ENCODE measurements at places on chromosomes 16 and 17.
A peak's percentile ranks its signal among the peaks of the same experiment; 100 is the strongest.

- ATAC-seq, result peak; percentile 64
Observed at GRCh38 chr16:67284699-67285646, 5.6 kb downstream of the PLEKHG4 start.

DNA sequence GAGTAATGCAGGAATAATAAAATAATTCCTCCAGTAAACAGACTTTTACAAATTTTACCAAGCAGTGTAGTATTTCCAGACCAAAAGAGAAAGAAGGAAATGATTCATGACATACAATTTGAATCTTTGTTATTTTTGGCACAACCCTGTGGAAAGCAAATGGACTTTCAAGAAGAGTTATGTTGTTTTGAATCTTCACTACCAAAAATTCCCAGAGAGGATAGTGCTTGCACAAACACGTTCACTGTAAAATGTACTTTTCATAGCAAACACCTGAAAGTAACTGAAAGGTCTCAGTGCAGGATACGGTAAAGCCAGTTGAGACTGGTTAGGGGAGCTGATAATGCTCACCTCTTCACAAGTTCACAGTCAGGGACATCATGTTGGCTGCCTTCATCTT lies 107.1 kb downstream of the USP22 start:
- ATAC-seq, result peak; percentile 79

DNA sequence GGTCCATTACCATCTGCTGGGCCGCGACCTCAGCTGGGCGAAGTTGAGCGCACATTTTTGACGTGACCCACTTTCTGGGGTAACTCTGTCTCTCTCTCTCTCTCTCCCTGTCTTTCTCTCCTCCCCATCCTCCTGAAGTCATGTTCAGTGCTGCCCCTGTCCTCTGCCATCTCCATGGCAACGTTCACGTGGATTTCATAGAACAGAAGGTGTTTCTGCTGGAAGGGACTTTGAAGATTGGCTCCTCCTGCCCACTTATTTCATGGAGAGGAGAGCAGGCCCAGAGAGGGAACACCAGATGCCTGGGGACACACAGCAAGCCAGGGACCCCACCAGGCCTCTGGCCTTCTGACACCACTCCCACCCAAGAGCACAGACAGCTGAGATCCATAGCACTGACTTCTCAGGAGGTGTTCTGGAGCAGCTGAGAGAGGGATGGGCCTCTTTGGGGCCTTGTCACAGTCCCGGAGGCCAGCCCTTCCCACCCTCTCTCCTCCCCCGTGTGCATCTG lies 4.2 kb upstream of the CCNF start:
- no peak for ATAC-seq

GRCh38 chr17:72254808-72255449 lies 134.1 kb downstream of the SOX9 start:
- ATAC-seq, result peak; percentile 49

GRCh38 chr16:83806036-83806435 lies 1.7 kb upstream of the HSBP1 start:
- ATAC-seq, result no peak

- no peak for ATAC-seq
Observed at GRCh38 chr17:80704381-80704819, 159.8 kb downstream of the RPTOR start.

GRCh38 chr17:64148699-64149098 lies 18.8 kb upstream of the ERN1 start:
- no peak for ATAC-seq

GRCh38 chr17:17084941-17085340 lies 42.7 kb downstream of the MPRIP start:
- ATAC-seq, result no peak

- peak; percentile 76 for ATAC-seq
Observed at GRCh38 chr16:31265329-31266245, 5.8 kb downstream of the ITGAM start.

GRCh38 chr17:58153046-58153445 lies 4.9 kb downstream of the OR4D1 start:
- ATAC-seq, result no peak

DNA sequence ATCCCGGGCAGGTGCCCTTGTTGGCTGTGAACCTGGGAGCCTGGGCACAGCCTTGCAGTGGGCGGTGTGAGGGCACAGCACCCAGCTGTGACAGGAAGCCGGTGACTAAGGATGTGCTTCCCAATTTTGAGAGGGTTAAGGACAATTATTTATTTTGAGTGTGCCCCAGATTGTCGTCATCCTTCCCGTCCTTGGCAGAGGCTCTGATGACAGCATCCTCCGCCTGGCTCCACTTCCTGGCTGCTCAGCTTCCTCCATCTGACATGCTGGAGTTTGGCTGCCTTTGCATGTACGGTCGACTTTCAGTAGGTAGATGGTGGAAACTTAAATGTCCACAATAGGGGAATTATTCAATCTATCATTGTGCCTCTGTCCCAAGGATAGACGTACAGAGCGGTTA lies 282.4 kb upstream of the EEF2KMT start:
- ATAC-seq, result no peak

- ATAC-seq, result no peak
Observed at GRCh38 chr16:68782198-68783174, 45.4 kb downstream of the CDH1 start.

GRCh38 chr17:4908711-4909496 lies 6.0 kb upstream of the CHRNE start:
- peak; percentile 99 for ATAC-seq

DNA sequence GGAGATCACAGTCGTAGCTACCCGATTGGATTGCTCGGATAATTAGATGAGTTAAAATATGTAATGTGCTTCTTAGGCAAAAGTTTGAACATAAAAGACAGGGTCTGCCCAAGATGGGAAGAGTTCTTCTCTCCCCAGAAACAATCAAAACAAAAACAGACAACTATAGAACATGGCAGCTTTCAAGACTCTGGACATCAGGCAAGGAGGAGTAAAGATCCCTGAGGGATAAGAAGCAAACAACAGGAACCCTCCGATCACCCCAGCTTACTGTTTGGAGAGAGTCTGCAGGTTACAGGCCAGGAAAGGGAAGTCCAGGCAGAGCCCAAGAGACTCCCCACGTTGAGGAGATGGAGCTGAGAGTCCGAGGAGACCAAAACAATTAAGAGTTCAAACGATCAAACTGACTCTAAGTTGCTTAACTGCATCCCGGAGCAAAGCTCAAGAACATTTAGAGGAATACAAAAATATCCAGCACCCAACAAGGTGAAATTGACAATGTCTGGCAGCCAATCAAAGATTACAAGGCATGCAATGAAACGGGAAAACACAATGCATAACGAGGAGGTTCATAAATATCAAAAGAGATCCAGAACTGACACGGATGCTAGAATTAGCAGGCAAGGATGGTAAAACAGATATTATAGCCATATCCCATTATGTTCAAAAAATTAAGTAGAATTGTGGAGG lies 3.9 kb downstream of the ASGR2 start:
- ATAC-seq, result no peak

GRCh38 chr16:75175074-75175473 lies 26.8 kb downstream of the ZFP1 start:
- no peak for ATAC-seq

- ATAC-seq, result no peak
Observed at GRCh38 chr16:83054283-83054682, 427.5 kb downstream of the CDH13 start.

- no peak for ATAC-seq
Observed at GRCh38 chr16:64982581-64982980, 139.3 kb downstream of the CDH11 start.

- no peak for ATAC-seq
Observed at GRCh38 chr17:45334231-45334630, 17.4 kb upstream of the MAP3K14 start.

GRCh38 chr16:72829846-72830775 lies 217.8 kb downstream of the ZFHX3 start:
- ATAC-seq, result no peak

- ATAC-seq, result no peak
Observed at GRCh38 chr16:67954421-67955196, 10.7 kb upstream of the LCAT start.

GRCh38 chr17:75488693-75489510 lies 26.4 kb downstream of the CASKIN2 start:
- ATAC-seq, result no peak

DNA sequence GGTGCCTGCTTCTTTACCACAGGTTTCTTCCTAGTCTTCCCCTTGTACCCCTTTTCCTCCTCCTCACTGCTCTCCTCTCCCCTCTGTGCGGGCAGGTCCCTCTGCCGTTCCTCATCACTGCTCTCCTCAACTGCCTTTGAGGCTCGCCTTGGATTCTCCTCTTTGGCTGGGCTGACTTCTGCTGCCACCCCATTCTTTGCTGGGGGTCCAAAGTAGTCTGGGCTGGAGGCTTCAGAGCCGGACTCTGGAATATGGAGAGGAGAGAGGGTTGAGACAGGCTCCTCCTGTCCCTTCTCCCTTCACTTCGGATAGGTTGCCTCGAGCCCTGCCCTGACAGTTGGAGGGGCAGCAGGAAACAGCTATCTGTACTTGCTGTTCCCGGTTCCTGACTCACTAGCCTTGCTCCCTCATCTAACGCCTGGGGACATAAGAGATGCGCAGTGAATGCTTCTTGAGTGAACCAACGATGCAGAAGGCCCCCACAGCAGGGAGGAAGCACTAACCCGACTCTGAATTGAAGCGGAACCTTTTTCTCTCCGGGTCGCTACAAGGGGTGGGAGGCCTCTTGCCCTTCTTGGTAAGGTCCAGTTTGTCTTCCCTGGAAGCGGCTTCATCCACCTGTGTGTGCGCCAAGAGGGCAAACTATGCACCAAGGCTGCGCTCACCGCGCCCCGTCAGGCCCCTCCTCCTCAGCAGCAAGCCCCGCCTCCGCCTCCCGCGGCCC lies 655 bp downstream of the HIRIP3 start:
- peak; percentile 27 for ATAC-seq

DNA sequence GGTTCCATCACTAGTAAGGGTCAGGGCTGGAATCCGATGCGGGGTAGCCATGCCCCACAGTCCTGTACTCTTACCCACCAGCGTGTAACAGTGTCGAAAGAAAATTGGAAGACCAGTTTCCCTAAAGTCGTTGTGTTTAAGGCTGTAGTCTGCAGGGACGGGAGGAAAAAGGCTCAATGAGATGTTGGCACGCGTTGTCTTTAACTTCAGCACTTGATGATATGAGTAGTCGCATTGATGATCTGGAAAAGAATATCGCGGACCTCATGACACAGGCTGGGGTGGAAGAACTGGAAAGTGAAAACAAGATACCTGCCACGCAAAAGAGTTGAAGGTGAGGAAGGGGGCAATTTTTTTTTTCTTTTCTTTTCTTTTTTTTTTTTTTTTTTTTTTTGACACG lies 1.3 kb downstream of the HSBP1 start:
- no peak for ATAC-seq

DNA sequence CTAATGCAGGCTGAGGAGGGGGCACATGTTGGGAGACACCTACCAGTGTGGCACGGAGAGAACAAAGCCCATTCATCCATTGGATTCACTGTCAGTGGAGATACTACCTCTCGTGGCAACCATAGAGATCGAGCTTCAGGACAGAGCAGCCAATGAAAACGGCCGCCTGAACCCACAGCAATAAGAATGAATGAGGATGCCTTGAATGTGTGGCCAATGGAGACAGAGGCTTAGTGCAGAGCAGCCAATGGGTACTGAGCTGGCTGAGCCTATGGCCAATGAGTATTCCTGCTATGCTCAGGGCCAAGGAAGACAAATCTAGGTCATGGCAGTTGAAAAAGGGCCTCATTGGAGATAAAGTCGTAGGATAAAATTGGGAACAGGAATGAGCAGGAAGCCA lies 10.9 kb downstream of the ARHGEF15 start:
- ATAC-seq, result peak; percentile 64

GRCh38 chr17:66432996-66433551 lies 130.7 kb downstream of the PRKCA start:
- peak; percentile 71 for ATAC-seq

- ATAC-seq, result no peak
Observed at GRCh38 chr16:85969591-85969990, 70.6 kb downstream of the IRF8 start.

DNA sequence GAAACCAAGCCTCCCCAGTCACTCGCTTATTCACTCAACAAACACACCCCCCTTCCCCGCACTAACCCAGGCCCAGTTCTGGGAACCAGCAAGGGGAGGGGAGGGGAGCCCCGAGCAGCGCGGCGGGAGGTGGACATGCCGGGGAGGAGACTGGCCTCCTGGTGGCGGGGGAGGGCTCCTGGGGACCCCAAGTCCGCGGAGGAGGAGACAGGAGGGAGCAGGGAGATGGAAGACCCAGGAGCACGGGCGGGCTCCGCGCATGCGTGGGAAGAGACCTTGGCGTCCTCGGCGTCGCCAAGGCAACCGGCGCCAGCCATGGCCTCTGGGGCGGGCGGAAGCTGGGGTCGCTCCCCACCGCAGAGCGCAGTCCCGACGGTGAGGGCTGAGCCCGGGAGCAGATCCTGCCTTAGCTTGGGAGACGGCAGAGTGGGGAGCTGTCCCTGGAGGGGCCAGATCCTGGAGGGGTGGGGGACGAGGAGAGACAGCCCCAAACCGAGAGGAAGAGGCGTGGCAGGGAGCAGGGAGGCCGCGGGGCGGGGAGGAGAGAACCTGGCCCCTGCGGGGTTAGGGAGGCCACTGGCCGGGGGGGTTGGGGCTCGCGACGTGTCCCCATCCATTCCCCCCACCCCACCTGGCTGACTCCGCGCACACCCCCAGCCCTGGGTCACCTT lies at the start of gene PRR29:
PRR29 (plus strand) TSS at position 302 of the 671 bp plus-strand sequence; CDS start at position 316, 14 bp downstream.
- ATAC-seq, result peak; percentile 95

DNA sequence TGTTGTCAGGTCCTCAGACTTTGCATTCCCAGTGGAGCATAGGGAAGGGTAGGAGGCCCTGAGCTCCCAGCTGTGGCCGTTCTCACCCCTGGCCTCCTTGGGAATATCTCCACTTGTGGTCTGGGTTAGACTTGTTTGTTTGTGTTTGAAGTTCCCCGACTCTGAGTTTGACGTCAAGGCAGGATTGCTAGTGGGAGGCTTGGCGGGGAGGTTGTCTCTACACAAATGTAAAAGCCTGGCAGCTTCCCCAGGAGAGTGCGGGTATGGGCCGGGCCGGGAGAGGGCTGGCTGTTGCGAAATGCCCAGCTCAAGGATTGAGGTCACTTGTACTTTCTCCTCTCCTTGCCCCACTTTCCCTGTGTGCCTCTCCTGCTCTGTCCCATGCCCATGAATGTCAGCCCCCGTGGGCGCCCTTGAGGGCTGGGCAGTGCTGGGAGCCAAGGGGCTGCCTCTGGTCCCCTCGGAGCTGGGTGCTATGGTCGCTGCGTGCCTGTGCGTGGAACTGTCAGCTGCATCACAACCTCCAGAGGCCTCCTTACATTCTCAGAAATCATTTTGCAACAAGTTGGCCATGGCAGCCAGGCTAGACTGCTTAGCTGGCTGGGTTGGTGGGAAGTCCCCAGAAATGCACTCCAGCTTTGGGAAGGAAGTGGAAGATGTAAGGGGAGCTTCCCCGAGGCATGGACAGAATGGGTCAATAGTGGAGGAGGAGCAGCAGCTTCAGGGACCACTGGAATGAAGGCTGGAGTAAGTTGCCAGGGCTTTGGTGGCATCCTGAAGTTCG lies 84.3 kb downstream of the KSR1 start:
- ATAC-seq, result no peak

- no peak for ATAC-seq
Observed at GRCh38 chr17:44995436-44996001, 27.4 kb upstream of the C1QL1 start.

- no peak for ATAC-seq
Observed at GRCh38 chr16:65384441-65384840, 262.6 kb upstream of the CDH11 start.
